ENCODE measurements at places on chromosomes 11 and 22.

- DNase-seq: peak; percentile 29
Measured at GRCh38 chr11:95592471-95592870, 197.1 kb downstream of the FAM76B start.

DNA sequence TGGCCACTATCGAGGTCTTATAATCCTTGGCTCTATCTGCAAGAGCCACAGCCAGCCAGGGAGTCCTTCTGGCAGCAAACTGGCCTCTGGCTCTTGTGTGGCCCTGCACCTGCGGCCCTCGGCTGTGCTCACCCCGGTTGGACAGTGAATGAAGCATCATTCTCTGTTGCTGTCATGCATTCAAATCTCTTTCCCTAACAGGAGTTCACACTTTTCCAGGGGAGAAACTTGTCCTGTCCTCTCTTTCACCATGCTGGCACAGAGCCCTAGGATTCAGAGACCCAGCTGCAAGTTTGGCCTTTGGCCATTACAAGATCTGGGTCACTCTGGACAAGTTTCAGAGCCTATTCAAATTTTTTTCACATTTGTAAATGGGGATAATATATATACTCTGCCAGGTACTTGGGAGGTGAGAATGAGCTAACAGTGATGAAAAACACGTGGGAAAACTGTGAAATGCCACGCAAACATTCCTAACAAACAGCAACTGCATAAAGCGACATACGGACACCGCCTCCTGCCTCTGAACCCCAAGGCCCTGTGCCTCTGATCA lies 34.2 kb downstream of the TMEM184B start:
- DNase-seq: no peak

GRCh38 chr11:27263986-27264385 lies 99.0 kb downstream of the CCDC34 start:
- no peak for DNase-seq

DNA sequence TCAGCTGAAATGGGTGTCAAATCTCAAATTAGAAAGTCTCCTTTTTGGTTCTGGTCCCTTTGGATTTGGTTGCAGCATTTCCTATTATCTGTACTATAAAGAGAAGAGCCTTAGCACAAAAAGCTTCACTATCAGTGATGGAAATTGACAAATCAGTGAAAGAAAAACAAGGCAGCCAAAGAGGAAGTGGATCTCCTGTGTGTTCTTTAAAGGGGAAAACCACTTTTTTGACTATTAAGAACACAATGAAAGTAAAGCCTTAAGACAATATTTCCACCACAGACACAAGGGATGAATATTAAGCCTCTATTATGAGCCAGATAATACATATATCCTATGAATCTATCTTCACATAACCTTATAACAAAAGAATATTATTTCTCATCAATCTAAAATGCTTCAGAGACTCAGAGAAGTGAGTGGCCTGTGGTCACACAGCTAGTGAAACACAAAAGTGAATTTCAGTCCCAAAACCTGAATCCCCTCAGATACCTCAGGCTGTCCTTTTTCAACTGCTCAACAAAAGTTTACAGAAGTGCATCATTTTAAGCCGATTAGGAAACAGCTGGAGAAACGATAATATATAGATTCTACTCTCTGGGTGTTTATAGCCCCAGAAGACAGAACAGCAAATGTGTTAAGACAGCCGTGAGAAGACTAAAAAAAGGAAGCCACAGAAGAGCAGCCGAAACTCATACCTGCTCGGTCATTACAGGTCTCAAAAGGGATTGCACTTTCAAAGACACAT lies 24.4 kb upstream of the FSHB start:
- no peak for DNase-seq

DNA sequence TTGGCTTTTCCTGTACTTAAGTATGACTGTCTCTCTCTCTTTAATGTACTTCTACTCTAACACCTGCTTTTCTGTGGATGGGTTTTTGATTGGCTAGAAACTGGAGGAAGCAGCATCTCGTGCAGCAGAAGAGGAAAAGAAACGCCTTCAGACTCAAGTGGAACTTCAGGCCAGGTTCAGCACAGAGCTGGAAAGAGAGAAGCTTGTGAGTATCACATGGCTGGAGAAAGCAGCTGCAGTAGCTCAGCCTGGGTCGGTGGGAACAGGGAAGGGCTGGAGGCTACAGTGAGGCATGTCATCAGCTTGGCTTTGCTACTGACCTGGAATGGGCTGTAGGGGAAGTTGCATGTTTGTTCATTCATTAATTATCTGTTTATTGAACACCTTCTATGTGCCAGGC lies 74.2 kb downstream of the SWAP70 start:
- DNase-seq: no peak

GRCh38 chr11:29482510-29482909 lies 534.3 kb downstream of the KCNA4 start:
- DNase-seq: no peak

GRCh38 chr22:46040471-46041465 lies 63.8 kb upstream of the WNT7B start:
- no peak for DNase-seq

- no peak for DNase-seq
Measured at GRCh38 chr11:64235437-64236161, 1.2 kb downstream of the VEGFB start.

DNA sequence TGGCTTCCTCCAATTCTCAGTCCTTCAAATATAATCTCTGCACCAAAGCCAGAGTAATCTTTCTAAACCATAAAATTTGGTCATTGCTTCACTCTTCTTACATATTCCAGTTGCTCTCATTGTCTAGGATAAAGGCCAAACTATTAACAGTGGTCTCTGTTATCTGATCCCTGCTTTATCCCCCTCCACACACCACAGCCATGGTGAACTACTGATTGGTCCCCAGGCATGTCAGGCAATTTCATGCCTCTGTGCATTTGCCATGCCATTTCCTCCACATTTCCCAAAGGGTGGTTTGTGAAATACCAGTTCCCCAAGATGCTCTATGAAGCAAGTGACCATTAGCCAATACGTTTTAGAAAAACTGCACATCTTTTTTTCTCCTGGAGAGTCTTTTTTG lies 97.0 kb downstream of the FAM181B start:
- no peak for DNase-seq

Data from iris pigment epithelial cell (primary cell).